Uterine smooth muscle cell (primary cell): ENCODE measurements at places on chromosomes 2 and 18. TPM values are rescaled to one million over a fixed set of nuclear protein-coding genes. Genes with fewer than 3 reads are reported as not detected.

Gene CNDP1
- 0.12 TPM in 1 of 2 replicates, not detected in the other for total RNA-seq

Gene RELCH
- 35.6 and 43.0 TPM in 2 replicates for total RNA-seq

Gene PLCD4
- total RNA-seq: 2.1 and 2.6 TPM in 2 replicates

Gene FBXO48
- 0.37 and 0.66 TPM in 2 replicates for total RNA-seq

Gene ASXL3
- 0.87 and 3.3 TPM in 2 replicates for total RNA-seq

Gene GPR155
- total RNA-seq: 1.1 and 3.5 TPM in 2 replicates

Gene UGT1A6
- total RNA-seq: not detected in 2 replicates

Gene SAG
- total RNA-seq: not detected in 2 replicates

Gene CNTNAP5
- total RNA-seq: not detected in 2 replicates

Gene SLC9A2
- total RNA-seq: not detected in 2 replicates

Gene CYBRD1
- 82.6 and 192 TPM in 2 replicates for total RNA-seq

Gene EIPR1
- total RNA-seq: 36.6 and 50.7 TPM in 2 replicates

Gene PTH2R
- 0.25 TPM in 1 of 2 replicates, not detected in the other for total RNA-seq

Gene ZSCAN30
- total RNA-seq: 24.9 and 26.0 TPM in 2 replicates

Gene KLHL41
- total RNA-seq: 0.33 and 0.50 TPM in 2 replicates

Gene GRHL1
- total RNA-seq: under 0.01 and 0.37 TPM in 2 replicates

Gene SKOR2
- total RNA-seq: not detected in 2 replicates

Gene SPR
- 18.6 and 23.6 TPM in 2 replicates for total RNA-seq

Gene DAW1
- not detected in 2 replicates for total RNA-seq

Gene LYPD6
- 3.6 and 4.4 TPM in 2 replicates for total RNA-seq

Gene ABCG8
- not detected in 2 replicates for total RNA-seq

Gene COLEC12
- total RNA-seq: 7.2 and 13.2 TPM in 2 replicates

Gene FNDC4
- 15.6 and 16.6 TPM in 2 replicates for total RNA-seq

Gene BOLL
- not detected in 2 replicates for total RNA-seq
